Stimulated activated naive CD4-positive, alpha-beta T cell treated with Interleukin-2 at 50 U/mL for 16 hours (primary cell): ENCODE measurements at places on chromosomes 11 and 22.

GRCh38 chr11:115502636-115503082 is 1.6 kb downstream of the CADM1 start:
- no peak for DNase-seq

GRCh38 chr22:31346255-31346732 is at the start of gene PATZ1:
Gene PATZ1 (minus strand): TSS chr22:31346346. CDS start chr22:31345602, 744 bp downstream.
- DNase-seq = peak; percentile 77

GRCh38 chr22:30810105-30810504 is 115.4 kb downstream of the OSBP2 start:
- DNase-seq = no peak

DNA sequence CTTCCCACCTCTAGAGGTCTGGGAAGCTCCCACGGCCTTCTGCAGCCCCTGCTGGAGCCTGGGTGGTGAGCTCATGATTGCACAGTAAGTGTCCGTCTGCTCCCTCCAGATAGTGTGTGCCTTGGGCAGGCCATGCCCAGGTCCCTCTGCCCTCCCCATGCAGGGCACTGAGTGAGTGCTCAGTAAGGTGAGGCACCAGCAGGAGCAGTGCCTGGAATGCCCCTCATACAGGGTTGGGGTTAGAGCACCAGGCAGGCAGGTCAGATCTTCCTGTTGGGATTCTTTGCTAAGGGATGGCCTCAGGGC is 50.3 kb downstream of the NAT10 start:
- no peak for DNase-seq

DNA sequence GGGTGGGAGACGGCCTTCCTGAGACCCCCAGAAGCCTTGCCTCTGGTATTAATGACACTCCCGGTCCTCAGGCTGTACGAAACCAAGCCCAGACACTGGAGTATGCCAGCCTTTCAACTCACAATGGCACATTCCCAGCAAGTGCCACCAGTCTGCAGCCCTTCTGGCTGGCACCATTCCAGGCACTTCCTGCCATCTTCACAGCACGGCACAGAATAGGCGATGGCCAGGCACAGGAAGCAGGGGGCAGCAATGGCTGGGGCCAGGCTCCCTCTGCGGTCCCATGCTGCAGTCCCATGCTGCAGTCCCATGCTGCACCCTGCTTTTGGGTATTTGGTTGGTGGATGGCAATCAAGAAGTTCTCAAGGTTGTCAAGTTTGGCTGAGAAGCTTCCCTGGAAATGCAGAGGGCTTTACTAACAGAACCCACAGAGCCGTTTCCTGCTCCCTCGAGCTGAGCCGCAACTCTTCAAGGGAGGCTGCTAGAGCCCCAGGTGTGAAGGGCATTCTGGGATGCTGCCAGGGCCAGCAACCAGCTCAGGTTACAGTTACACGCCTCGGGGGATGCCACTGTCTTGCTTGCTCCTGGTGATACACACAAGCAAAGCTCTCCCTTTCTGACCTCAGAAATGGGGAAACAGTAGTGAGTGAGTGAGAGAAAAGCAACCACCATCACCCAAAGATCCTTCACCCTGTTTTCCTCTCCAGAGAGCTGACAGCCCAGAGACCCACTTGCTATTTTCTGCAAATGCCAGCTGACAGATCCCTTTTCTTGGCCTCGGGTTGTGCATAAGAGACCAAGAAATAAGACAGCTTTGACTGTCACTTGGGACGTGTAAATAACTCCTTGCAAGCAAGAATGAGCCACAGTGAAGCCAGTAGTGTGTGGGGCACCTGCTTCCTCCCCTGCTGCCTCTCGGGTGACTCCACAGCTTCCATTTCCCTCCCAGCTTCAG is 23.9 kb downstream of the LRFN4 start:
- no peak for DNase-seq

- DNase-seq = no peak
Observed at GRCh38 chr11:41320653-41321052, 138.8 kb downstream of the LRRC4C start.

DNA sequence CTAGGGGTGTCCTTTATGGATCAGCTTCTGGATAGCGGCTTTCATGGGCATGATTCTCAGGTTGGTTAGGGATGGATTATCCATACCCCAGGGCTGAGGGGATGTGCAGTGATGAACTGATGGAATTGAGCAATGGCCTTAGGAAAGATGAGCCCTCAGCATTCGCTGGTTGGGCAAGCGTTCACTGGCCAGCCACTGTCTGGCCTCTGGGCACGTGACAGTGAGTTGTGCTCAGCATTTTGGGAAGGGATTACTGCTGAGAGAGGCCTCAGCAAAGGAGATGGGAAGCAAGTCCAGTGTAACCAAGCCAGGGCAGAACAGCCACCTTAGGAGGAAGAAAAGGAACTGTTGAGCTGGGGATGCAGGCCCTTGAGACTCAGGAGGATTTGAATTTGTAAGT is 17.4 kb downstream of the UBASH3B start:
- no peak for DNase-seq

GRCh38 chr22:27776650-27776958 is 25.0 kb downstream of the MN1 start:
- DNase-seq = no peak

DNA sequence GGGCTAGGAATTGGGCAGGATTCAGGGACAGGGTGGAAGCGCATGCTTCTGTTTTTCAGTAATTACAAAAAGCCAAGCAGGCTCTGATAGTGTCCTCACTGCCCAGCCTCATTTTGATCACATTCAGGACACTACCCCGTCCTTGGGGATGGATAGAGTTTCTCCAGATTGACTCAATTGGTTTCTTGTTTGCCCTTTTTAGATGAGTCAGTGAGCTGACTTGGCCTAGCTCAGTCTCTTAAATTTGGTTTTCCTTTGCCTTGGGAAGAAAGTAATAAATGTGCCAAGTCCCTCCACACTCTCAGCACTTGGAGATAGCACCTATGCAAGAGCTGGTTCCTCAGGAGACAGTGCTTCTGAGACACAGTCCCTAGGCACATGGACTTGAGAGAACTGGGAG is 25.5 kb downstream of the DKK3 start:
- no peak for DNase-seq

GRCh38 chr11:123407130-123407995 is 22.7 kb upstream of the GRAMD1B start:
- peak; percentile 51 for DNase-seq
